Activated CD8-positive, alpha-beta memory T cell treated with anti-CD3 and anti-CD28 coated beads for 1 hour (primary cell): ENCODE measurements at places on chromosomes 1 and 21.
A peak's percentile ranks its signal among the peaks of the same experiment; 100 is the strongest.

GRCh38 chr1:145707183-145707867 is at the start of gene PDZK1:
PDZK1 (minus strand) TSS chr1:145707368; CDS start chr1:145688021, 19,347 bp downstream.
- DNase-seq, result no peak

DNA sequence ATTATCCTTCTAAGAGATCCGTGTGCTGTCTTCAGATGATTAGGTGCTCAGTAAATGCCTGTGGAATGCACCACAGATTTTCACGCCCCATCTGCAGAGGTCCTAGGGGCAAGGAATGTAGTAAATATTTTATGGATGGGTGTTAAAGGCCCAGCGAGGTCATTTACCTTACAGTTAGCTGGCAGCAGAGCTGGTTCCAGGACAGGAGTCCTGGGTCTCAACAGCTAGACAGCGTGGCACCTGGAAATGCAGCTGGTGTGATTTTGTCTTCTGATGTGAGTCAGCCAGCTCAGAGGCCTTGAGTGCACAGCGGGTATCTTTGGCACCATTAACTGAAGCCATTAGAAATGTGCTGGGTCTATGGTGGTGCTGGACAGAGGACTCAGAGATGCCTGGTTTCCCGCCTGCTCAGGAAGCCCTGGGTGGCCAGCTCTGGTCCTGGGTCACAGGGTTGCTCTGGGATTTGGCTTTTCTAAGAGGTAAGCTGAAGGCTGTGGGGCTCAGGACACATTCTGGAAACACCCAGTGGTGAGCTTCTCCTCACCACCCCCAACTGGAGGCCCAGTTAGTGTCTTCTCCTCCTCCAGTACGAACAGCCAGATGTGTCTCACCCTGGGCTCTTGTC is 65.5 kb downstream of the DDX20 start:
- no peak for DNase-seq

- no peak for DNase-seq
Observed at GRCh38 chr1:45346473-45346872, 6.2 kb upstream of the MUTYH start.

DNA sequence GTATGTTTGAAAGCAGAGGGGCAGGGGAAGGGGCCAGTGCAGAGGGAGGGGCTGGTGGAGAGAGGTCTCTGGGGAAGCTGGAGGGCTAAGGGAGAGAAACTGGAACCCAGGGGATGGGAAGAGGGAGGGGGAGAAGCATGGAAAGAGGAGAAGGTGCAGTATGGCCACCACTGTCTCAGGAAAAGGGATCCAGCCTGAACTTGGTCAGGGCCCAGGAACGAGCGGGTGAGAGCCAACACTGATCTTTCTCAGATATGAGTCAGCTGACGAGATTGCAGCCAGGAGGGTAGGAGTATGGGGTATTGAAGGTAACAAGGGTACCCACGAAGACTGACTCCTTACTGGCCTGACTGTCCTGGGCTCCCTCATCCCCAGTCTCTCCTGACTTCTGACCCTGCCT is 18.0 kb downstream of the TIE1 start:
- DNase-seq, result no peak

- DNase-seq, result no peak
Observed at GRCh38 chr1:5430911-5431697, 561.1 kb downstream of the NPHP4 start.

GRCh38 chr1:72296501-72296900 is 14.2 kb upstream of the NEGR1 start:
- DNase-seq, result no peak

- no peak for DNase-seq
Observed at GRCh38 chr1:168554603-168555483, 11.0 kb upstream of the XCL2 start.

DNA sequence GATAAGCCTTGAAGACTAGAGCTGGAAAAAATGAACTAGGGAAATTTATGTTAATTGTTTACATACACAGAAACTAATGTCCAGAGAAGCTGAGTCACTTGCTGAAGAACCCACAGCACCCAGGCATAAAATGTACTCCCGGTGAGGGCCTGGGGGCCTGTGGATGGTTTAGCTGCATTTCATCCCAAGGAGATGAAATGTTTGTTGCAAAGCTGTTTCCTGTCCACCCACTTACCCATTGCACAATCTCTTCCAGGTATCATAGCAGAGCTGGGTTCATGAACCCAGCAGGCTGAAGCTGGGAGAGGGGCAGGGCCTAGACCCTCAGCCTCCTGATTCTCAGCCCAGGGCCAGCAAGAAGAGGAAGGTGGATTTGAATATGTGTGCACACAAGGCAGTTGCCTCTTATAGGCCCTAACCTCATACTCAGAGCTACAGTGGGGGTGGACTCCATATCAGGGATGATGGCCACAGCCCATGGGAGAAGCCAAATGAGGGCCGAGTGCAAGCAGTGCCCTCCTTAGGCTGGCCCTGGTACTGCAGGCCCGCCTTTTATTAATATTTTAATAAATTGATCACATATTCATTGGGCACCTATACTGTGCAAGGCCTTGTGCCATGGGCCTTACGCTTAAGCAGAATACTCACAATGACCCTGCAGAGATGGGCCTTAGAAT is 110.8 kb downstream of the LACTBL1 start:
- no peak for DNase-seq

DNA sequence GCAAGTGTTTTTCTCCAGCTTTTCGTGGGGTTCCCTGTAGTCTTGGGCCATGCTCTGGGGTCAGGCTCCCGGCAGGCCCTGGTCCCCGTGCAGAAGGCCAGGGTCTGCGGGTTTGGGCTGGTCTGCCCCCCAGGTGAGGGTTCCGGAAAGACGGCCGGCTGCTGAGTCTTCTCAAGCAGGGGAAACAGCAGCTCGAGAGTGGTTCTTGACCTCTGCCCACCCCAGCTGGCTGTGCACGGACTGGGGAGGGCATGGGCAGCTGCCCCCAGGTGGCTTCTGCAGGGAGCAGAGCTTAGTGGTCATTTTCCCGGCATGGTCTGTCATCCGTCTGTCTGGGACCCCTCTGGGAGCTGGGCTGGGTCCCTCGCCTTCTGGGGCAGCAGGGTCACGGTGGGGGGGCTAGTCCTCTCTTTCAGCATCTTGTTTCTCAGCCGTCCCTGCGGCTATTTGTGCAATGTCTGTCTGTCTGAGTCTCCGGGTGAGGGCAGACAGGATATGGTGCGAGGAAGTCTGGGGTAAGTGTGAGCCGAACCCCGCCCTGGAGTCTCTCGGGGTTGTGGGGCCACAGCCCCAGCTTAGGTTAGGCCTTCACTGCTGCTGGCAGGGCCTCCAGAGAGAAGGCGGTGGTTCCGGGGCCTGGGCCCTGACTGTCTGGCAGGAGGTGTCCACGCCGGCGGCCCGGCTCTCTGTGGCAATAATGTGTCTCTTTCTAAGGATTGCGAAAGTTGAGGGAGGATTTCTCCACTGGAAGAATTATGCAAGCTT is 6.1 kb downstream of the SKI start:
- peak; percentile 68 for DNase-seq

DNA sequence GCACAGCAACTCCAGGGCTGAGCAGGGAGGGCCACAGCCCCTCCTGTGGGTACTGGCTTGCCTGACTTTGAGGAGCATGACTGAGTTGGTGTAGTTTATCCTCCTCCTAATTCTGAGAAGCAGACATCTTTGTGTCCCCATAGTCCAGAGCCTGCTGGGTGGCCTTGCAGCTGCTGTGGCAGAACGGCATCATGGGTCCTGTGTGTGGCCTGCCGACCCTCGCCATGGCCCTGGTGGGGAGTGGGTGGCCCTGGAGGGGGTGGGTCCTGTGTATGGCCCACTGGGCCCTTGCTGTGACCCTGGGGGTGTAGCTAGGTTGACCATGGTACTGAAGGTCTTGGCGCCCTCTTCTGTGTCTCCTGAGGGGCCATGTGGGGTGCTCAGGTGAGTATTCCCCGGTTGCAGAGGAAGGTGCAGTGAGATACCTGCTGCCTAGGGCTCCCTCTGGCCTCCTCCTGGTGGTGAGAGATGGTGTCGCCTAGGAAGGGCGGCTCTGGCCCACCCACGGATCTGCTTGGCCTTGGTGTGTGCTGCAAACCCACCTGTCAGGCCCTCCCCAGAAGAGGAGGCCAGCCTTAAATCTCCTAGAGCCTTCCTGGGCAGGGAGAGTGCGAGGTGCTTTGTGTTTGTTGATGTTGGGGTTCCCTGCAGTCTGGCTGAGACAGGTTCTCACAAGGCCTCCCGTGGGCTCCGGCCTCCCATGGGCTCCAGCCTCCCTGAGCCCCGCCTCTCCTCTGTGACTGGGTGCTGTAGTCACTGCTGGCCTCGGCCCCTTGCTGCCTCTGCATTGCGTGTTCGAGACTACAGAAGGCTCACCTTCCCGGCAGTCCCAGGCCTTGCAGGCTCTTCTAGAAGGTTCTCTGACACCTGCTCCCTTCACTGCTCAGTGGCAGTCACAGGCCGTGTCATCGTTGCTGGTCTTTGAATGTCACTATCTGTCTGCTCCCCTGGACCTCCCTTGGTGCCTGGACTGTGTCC is 7.8 kb downstream of the SNAP47 start:
- DNase-seq, result no peak

DNA sequence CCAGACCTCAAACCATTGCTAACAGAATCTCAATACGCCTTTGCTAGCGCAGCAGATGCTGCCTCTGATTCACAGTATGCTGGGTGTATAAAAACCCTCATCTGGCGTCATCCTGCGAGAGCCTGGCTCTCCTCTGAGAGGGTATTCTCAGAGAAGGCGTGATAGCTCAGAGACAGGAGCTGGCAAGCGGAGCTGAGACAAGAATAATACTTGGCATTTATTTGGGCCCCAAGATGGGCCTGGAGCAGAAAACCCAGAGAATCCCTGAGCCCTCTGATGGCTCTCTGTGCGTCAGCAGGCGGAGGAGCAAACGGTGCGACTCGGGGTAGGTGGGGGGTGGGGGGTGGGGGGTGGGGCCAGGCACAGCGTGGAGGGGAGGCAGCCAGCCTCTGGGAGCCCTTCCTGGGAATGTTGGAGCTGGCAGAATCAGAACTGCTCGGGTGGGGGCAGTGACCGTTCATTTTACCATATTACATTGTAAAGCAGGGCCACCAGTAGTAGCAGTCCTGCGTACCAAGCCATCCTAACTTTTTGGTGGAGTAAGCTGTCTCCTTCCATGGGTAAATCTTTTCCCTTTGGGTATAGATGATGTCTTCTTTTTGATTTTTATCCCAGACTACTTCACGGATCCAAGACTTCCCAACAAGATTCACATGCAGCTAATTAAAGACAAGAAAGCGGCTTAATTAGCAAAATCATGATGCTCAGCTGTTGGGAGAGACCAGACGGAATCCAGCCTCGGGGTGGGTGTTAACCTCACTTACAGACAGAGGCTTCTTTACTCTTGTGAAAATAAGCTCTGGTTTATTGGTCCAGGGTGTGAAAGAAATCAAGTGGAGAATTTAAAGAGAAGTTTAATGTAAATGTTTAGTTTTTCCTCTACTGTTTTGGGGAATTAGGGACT is 7.1 kb downstream of the RIIAD1 start:
- DNase-seq, result no peak

DNA sequence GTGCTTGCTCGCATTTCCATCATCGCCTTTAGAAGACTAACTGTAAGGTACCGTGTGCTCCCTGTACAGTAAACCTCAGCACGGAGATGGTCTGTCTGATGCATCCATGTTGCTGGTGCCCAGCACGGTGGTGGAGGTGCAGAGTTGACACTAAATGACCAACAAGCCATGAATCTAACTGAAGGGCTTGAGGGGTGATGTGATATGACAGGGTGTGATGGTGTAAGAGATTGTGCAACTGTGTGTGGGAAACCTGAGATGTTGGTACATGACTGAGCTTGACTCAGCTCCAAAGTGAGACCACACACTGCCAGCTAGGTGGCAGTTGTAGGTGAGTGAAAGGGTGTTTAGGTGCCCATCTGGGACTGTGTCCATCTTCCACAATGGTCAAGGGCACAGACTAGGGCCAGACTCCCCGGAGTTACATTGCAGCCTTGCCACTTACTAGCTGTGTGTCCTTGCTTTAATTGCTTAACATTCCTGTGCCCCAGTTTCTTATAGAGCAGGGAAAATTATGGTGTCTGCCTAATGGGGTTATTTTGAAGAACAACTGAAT is 21.4 kb downstream of the SLC2A1 start:
- DNase-seq, result no peak

GRCh38 chr21:37072274-37072987 is 440 bp downstream of the PIGP start:
- no peak for DNase-seq

- DNase-seq, result no peak
Observed at GRCh38 chr1:104082221-104082620, 332.5 kb downstream of the AMY1C start.

- no peak for DNase-seq
Observed at GRCh38 chr1:178938959-178939317, 68.1 kb upstream of the ANGPTL1 start.

DNA sequence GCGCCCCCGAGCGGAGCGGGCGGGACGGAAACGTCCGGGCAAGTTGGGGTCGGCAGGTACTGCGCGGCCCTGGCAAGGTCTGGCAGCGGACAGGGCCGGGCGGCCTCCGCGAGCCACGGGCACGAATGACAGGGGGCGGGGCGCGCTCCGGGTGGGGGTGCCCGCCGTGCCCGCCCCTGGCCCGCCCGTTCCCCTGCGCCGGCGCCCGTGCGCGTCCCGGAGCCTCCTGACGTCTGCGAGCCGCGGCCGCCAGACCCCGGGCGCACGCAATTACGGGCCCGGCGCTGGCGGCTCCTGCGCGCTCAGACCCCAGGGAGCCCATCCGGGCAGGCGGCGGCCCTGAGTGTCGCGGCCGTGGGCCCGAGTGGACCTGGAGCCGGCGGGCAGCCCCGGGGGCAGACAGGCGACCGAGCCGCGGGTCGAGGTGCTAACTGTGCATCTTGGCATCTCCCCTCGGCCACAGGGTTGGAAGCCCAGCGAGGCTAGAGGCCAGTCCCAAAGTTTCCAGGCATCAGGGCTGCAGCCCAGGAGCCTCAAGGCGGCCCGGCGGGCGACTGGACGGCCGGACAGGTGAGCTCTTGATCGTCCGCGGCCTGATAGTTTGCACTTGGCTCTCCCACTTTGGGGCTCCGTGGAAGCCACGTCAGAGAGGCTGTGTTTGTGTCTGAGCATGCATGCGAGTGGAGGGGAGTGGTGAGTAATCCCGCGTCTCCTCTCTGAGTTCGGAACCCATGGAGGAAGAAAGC is 918 bp downstream of the MIB2 start:
- no peak for DNase-seq

- DNase-seq, result no peak
Observed at GRCh38 chr1:30045304-30046090, 677.9 kb downstream of the MATN1 start.

- DNase-seq, result no peak
Observed at GRCh38 chr1:152983234-152983633, 647 bp upstream of the SPRR1A start.

- DNase-seq, result no peak
Observed at GRCh38 chr1:64186138-64186897, 17.1 kb upstream of the UBE2U start.

GRCh38 chr1:41823471-41823870 is 95.3 kb downstream of the HIVEP3 start:
- no peak for DNase-seq

DNA sequence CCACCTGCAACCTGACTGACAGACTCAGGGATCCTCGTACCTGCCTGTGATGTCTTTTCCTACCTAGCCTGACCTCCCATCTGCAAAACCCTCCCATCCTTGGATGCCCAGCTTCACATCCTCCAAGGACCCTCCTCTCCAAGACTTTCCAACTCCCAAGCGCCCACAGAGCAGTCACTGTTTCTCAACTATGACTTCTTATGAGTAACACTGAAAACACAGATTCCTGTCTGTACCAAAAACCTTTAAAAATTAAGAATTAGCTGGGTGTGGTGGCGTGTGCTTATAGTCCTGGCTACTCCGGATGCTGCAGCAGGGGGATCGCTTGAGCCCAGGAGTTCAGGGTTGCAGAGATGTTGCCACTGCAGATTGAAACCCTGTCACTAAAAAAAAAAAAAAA is 181.9 kb downstream of the PSMG1 start:
- DNase-seq, result no peak
